ENCODE measurements at places on chromosomes 7 and 10. TPM values are rescaled to one million over a fixed set of nuclear protein-coding genes. Genes with fewer than 3 reads are reported as not detected.

- no peak for DNase-seq
Measured at GRCh38 chr10:71995887-71996575, 31.8 kb downstream of the CHST3 start.

DNA sequence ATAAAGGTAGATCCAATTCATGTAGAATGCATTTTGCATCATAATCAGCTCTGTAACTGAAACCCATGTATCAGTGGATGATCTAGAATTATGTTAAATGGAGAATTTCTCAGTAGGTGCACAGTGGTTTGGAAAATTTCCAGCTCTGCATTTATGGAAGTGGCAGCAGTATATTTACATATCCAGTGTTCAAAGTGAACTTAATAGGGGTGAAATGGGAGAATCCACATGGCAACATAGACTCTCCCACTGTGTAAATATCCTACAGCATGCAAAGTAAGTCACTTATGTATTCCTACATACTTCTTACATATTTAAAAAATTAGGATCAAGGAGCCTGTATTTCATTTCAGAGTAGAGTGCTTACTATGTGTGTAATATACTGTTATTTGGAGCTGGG, 35.3 kb downstream of the CDC14C start:
- DNase-seq: no peak

GRCh38 chr7:4406288-4407058, 275.6 kb upstream of the FOXK1 start:
- no peak for DNase-seq

DNA sequence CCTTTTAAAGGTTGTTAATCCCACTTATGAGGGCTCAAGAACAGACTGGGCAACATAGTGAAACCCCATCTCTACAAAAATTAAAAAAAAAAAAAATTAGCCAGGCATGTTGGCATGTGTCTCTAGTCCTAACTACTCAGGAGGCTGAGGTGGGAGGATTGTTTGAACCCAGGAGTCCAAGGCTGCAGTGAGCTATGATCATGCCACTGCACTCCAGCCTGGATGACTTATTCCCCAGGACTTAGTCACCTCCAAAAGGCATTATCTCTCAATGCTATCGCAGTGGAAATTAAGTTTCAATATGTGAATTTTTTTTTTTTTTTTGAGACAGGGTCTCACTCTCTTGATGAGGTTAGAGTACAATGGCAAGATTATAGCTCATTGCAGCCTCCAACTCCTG, 61.2 kb upstream of the TRIM24 start:
- no peak for DNase-seq

DNA sequence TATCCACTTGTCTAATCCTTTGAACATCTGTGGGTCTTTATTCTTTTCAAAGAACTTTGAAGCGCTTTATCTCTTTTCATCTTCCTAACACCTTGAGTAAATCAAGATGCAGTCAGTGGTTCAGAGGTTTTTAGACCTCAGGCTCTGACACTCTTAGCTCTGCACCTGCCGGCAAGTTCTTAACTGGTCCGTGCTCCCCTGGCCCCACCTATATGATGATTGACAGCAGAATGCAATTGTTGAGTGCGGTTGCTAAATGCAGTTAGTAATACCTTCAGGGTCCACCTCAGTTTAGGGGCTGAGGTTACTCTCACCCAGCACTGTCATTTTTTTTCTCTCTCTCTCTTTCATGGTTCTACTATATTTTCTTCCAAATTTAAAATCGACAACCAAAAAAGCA, 854.2 kb upstream of the AUTS2 start:
- no peak for DNase-seq

Gene CPVL
- not detected for total RNA-seq
